Naive thymus-derived CD4-positive, alpha-beta T cell (primary cell): ENCODE measurements at places on chromosomes 12 and 14. TPM values are rescaled to one million over a fixed set of nuclear protein-coding genes. Genes with fewer than 3 reads are reported as not detected.

PLEKHG7 gene
- total RNA-seq = not detected

GRCh38 chr12:3694673-3695072, 58.2 kb downstream of the CRACR2A start:
- H3K27me3 ChIP-seq = no peaks in the 10 kb centered on the region
- H3K4me3 ChIP-seq = no peak overlapping the region
- H3K4me1 ChIP-seq = no peaks in the 10 kb centered on the region
- no peak overlapping the region for H3K27ac ChIP-seq
- no peaks in the 10 kb centered on the region for H3K36me3 ChIP-seq
- DNase-seq = no peak

GRCh38 chr12:72102150-72102549, 163.5 kb downstream of the TPH2 start:
- H3K4me3 ChIP-seq = no peak overlapping the region
- no peaks in the 10 kb centered on the region for H3K36me3 ChIP-seq
- no peak for DNase-seq
- H3K27ac ChIP-seq = no peak overlapping the region

DNA sequence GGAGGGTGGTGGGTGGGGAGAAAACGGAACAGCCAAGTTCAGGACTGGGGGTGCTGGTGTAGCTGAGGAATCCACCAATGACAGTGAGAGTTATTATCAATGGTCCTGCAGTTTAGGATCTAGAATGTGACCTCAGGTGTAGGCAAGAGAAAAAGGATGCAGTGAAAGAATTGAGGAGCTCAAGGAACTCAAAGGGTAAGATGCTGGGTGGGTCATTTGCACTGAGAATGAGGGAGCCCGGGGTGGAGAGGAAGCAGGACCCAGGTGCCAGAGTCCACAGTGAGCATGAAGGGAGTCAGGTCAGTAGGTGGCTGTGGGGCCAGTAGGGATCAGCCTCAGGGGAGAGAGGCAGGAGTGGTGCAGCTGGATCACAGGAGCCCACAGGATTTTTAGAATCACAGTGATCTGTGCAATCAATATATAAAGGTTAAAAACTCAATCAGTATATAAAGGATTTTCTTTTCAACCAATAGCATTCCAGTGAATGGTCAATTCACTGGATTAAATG, 3.2 kb upstream of the KRT7 start:
- H3K27ac ChIP-seq = no peak overlapping the region
- no peaks in the 10 kb centered on the region for H3K4me1 ChIP-seq
- H3K4me3 ChIP-seq = no peak overlapping the region
- H3K27me3 ChIP-seq = no peaks in the 10 kb centered on the region
- H3K36me3 ChIP-seq = no peaks in the 10 kb centered on the region

RNASE9 gene
- not detected for total RNA-seq

NAP1L1 gene
- total RNA-seq = 804 TPM

FGF23 gene
- total RNA-seq = not detected

DNA sequence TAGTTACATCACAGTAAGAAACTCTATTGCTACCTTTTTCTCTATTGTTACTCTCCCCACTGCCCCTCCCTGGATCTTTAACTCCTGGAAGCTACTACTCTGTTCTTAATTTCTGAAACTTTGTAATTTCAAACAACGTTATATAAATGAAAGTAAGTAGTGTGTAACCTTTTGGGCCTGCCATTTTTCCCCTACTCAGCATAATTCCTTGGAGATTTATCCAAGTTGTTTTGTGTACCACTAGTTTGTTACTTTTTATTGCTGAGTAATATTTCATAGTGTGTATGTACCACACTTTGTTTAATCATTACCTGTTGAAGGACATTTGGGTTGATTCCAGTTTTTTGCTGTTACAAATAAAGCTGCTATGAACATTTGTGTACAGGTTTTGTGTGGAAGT, 37.9 kb downstream of the ASCL1 start:
- no peaks in the 10 kb centered on the region for H3K36me3 ChIP-seq
- no peaks in the 10 kb centered on the region for H3K4me1 ChIP-seq
- H3K4me3 ChIP-seq = no peak overlapping the region
- no peaks in the 10 kb centered on the region for H3K27me3 ChIP-seq
- DNase-seq = no peak

GRCh38 chr12:27780612-27781408, 774 bp upstream of the MANSC4 start:
- DNase-seq = peak; percentile 7
- peaks cover 12% of the 10 kb centered on the region for H3K4me1 ChIP-seq
- H3K27me3 ChIP-seq = no peaks in the 10 kb centered on the region
- peak overlapping the region; percentile 76 for H3K27ac ChIP-seq
- no peaks in the 10 kb centered on the region for H3K36me3 ChIP-seq

DNA sequence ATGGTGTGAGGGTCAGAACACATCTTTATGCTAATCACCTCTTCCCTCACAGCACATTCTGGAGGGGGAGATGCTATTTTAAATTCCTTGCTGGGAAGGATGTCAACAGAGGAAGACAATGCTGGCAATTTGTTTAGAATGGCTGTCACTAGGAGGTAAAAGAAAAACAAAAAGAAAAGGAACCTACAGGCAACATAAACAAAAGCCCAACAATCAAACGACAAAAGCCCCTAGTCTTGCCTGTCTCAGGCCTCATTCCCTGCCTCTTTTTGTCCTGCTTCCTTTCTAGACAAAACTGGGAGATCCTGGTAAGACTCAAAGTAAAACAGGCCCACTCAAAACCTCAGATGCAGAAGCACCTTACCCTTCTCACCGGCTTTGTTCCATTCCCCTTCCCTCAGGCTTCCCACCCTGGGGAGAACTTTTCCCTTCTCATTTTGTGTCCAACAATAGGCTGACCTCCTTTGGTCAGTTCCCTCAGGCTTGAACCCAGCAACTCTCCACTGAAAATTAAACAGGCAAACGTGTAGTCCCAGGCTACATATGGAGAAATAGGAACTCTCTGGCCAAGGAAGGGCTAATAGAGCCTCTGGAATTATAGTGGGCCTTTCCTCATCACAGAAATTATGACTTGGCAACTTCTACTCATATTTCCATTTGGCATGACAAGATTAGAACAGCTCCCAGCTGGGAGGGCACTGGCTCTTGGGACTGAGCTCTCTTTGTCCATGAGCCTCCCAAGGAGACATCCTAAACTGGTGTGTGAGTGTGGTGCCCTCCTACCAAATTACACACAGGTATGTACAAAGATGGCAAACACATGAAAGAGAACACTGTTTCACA, 193.0 kb downstream of the MON2 start:
- no peak for DNase-seq
- H3K36me3 ChIP-seq = no peaks in the 10 kb centered on the region
- no peaks in the 10 kb centered on the region for H3K4me1 ChIP-seq
- H3K27me3 ChIP-seq = no peaks in the 10 kb centered on the region
